Gastrocnemius medialis (tissue), 4 donors: ENCODE measurements at places on chromosomes 6 and 20. TPM values are rescaled to one million over a fixed set of nuclear protein-coding genes. Genes with fewer than 3 reads are reported as not detected.

RAB44 gene
- not detected for total RNA-seq

DNA sequence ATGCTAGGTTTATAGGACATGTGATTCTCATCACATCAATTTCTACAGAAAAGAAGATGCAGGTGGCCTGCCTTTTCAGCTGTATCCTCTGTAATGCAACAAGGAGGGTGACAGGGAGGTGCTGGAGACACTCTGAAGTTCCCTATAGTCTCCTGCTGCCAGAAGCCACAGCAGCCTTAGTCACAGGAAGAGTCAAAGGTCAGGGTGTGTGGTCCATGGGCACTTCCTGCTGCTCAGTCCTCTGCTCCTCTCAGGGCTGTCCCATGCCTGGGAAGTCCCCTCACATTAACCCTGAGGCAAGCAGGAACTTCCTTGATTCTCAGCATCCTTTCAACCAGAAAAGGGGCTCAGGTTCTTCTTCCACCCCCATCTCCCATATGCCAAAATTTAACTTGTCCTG is 144.8 kb upstream of the FOXA2 start:
- no peaks in the 10 kb centered on the region for H3K27me3 ChIP-seq
- H3K4me3 ChIP-seq: no peak overlapping the region
- H3K27ac ChIP-seq: no peak overlapping the region

DNA sequence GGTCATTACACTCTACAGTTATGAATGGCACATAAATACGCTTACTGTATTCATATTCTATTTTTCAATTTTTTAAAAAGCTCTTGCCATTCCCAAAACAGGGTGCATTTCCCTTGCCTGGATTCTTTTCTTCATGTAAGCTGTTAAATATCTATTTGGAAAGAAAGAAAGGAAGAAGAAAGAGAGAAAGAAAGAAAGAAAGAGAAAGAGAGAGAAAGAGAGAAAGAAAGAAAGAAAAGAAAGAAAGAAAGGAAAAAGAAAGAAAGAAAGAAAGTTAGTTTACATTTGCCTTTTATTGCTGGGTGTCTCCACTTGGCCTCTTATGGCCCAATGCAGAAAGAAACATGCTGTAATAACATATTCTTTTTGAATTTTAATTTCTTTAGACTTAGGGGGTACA is 165.9 kb upstream of the ATXN1 start:
- H3K27me3 ChIP-seq: no peaks in the 10 kb centered on the region
- DNase-seq: no peak
- H3K4me1 ChIP-seq: no peaks in the 10 kb centered on the region
- no peak overlapping the region for H3K4me3 ChIP-seq
- no peaks in the 10 kb centered on the region for H3K36me3 ChIP-seq

- H3K4me3 ChIP-seq: no peak overlapping the region
- H3K36me3 ChIP-seq: no peaks in the 10 kb centered on the region
- DNase-seq: no peak
Measured at GRCh38 chr6:73724389-73724788, 28.4 kb downstream of the CD109 start.

CLDN20 gene
- total RNA-seq: not detected

CHRNA4 gene
- not detected for total RNA-seq

DNA sequence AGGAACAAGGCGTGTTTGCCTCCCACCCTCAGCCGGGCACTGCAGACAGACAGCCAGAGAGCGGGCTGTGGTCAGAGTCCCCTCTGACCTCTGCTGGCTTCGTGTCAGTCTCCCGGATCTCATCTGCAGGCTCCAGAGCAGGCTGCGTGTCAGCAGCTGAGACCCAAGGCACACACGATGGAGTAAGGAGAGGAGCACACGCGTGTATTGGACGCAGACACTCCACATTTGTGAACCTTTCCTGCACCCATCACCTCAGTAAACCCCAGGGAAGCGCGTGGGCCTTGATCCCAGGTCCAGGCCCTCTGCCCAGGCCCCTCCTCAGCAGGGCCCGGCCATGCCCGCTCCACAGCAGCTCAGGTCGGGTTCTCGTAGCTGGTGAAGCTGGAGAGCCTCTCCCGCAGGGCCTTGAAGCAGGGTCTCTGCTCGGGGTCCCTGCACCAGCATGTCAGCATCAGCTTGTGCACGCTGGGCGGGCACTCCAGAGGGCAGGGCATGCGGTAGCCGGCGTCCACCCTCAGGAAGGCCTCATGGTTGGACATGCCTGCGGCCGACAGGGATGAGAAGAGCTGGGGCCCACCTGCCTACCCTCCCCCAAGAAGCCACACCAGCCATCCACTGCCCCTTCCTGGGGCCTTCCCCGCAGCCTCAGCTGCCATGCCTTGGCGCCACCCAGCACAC is 7.9 kb downstream of the PTK6 start:
- H3K36me3 ChIP-seq: no peaks in the 10 kb centered on the region
- no peak for DNase-seq
- no peaks in the 10 kb centered on the region for H3K4me1 ChIP-seq
- H3K27me3 ChIP-seq: peaks cover 32% of the 10 kb centered on the region
- H3K27ac ChIP-seq: no peak overlapping the region

- no peaks in the 10 kb centered on the region for H3K4me1 ChIP-seq
- H3K36me3 ChIP-seq: no peaks in the 10 kb centered on the region
- H3K27ac ChIP-seq: no peak overlapping the region
- DNase-seq: no peak
- H3K4me3 ChIP-seq: no peak overlapping the region
Measured at GRCh38 chr6:45655745-45656476, 278.2 kb upstream of the SUPT3H start.

DNA sequence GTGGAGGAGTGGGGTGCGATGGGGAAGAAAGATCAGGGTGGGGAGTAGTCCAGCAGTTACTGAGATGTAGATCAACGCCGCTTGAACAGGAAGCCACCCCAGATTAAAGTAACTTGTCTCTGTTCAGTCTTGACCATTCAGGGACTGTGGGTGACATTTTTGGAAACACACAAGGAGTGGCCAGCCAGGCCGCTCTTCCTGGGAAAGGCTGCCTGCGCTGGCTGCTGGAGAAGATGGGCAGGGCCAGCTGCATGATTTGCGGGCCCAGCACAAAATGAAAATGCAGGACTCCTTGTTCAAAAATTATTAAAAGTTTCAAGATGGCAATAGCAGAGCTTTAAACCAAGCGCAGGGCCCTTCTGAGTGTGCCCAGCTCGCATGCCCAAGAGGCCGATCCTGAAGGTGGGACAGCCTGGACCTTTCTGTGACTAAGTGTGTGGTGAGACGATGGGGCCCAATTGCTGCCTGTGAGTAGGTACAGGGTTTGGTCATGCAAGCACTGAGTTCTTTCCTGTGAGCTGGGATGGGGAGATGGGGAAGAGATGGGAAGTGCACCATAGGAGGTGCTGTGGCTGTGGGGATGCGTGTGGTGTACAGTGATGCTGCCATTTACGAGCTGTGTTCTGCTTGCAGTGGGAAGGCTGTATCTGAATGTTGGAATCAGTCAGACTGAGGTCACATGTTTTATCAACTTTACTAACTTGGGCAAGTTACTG is 51.3 kb downstream of the DAAM2 start:
- peaks cover 21% of the 10 kb centered on the region for H3K4me1 ChIP-seq
- H3K27me3 ChIP-seq: no peaks in the 10 kb centered on the region
- H3K36me3 ChIP-seq: no peaks in the 10 kb centered on the region
- peak overlapping the region; percentile 88 for H3K27ac ChIP-seq

DNA sequence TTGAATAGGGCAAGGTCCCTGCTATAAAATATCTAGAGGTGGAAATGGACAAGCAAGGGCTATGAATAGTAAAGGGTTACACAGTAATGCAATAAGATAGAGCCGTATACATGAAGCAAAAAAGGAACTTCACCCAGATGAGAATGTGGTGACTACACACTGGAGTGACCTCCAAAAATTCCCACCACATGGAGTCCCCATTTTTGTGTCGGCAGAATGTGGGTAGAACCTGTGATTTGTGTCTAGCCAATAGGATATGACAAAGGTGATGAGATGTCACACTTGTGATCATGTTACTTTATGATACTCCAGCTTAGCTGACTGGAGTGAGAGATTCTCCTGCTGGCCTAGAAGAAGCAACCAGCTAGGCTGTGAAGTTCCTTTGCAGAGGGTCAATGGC is 96.8 kb downstream of the SYNE1 start:
- H3K36me3 ChIP-seq: no peaks in the 10 kb centered on the region
- DNase-seq: no peak
- H3K4me3 ChIP-seq: no peak overlapping the region
- H3K27ac ChIP-seq: no peak overlapping the region

DNA sequence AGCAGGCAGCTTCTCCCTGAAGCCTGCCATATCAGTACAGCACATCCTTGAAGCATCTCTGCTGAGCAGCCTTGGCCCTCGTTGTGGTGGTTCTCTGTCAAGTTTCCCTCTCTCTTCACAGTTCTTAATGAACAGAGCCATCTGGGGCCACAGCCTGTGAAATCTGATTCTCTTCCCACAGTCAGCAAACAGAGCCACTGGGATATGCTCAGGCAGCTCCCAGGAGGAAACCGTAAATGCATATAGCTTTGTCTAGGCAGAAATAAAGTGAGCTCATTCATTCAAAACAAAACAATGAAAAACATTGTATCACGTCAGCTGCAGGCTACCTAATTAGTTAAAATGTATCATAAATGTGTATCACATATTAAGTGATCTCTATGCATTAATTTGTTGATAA is 80.3 kb downstream of the TBC1D7 start:
- DNase-seq: no peak
- no peaks in the 10 kb centered on the region for H3K4me1 ChIP-seq
- no peaks in the 10 kb centered on the region for H3K36me3 ChIP-seq
- H3K27ac ChIP-seq: no peak overlapping the region
- no peaks in the 10 kb centered on the region for H3K27me3 ChIP-seq

GRCh38 chr6:67888886-67889681 is 746.0 kb upstream of the ADGRB3 start:
- H3K4me1 ChIP-seq: no peaks in the 10 kb centered on the region
- no peaks in the 10 kb centered on the region for H3K36me3 ChIP-seq
- no peak overlapping the region for H3K4me3 ChIP-seq
- DNase-seq: no peak
- H3K27ac ChIP-seq: no peak overlapping the region

- H3K4me1 ChIP-seq: no peaks in the 10 kb centered on the region
- H3K27me3 ChIP-seq: no peaks in the 10 kb centered on the region
Measured at GRCh38 chr6:110756817-110757216, 58.5 kb downstream of the CDK19 start.

DNA sequence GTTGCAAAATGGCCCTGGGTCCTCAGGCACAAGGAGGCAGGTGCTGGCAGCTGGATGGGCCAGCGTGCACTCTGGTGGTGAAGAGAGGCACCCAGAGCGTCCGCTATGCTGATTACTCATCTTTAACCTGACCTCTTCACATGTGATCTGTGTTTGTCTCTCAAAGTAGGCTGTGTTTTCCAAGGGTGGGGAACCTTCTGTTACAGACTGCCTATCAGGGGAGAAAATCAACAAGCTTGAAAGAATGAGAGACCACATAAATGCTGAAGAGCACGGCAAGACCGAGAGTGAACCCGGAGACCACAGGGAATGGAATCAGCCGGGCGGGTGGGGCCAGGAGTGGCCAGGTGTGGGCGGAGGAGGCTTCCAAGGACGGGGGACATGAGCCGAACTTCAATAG is 16.2 kb downstream of the BNIP5 start:
- no peak overlapping the region for H3K27ac ChIP-seq
- no peak overlapping the region for H3K4me3 ChIP-seq
- H3K27me3 ChIP-seq: no peaks in the 10 kb centered on the region
- no peaks in the 10 kb centered on the region for H3K36me3 ChIP-seq

DNA sequence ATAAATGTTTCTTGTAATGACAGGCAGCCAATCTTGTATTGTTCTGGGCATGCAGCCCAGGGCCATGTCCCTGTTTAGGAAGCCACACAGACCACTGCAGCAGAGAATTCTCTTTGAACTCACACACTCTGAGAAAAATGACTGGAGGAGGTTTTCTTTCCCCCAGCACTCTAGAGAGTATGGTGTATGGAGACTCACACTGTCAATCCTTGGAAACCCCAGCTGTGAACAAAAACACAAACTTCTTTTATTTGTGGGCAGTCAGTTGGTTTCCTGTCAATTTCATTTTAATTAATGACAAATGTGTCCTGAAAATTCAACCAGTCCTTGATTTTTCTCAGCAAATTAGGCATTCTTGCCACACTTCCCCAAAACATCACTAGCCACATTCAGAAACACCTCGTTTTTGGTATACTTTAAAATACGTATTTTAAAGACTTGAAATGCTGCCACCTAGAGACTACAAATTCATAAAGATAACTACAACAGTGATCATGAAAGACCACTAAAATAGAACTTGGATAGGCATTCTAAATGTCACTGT is 52.9 kb upstream of the UFL1 start:
- DNase-seq: no peak
- no peak overlapping the region for H3K27ac ChIP-seq
- H3K4me3 ChIP-seq: no peak overlapping the region
- H3K4me1 ChIP-seq: no peaks in the 10 kb centered on the region
- H3K27me3 ChIP-seq: no peaks in the 10 kb centered on the region

DNA sequence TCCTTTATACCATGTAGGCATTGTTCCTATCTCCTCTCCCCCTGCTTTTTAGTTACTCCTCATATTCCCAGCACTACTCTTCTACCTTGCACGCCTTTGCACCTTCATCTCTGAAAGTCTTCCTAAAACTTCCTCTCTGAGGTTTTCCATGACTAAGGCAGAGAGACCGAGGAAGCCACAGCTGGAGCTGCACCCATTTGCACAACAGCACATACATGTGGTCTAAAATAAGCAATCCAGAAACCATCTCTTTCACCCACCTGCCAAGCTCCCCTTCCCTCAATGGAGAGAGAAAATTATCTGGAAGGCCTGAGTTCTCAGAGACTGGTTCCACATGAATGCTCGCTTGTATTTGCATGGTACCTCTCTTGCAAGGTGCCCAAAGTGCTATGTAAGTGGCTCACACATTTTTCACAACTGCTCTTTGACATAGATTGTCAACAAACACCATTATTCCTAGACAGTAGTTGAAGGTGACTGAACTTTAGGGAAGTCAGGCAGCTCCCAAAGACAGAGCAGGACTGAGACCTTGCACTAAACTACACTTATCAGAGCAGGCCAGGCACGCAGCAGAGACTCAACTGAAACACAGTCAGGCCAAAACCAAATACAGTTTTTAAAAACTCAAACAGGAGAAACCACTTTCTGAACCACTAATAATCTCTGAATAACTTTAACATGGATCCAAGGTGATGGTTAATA is 313.2 kb downstream of the TFAP2A start:
- no peak overlapping the region for H3K4me3 ChIP-seq
- no peak for DNase-seq
- no peaks in the 10 kb centered on the region for H3K36me3 ChIP-seq
- no peak overlapping the region for H3K27ac ChIP-seq
- H3K4me1 ChIP-seq: no peaks in the 10 kb centered on the region

MCCD1 gene
- total RNA-seq: not detected

ZFP57 gene
- total RNA-seq: not detected

GRCh38 chr20:53907968-53908751 is 162.2 kb downstream of the BCAS1 start:
- no peak overlapping the region for H3K27ac ChIP-seq
- H3K4me1 ChIP-seq: no peaks in the 10 kb centered on the region
- no peaks in the 10 kb centered on the region for H3K36me3 ChIP-seq
- H3K27me3 ChIP-seq: no peaks in the 10 kb centered on the region
- no peak for DNase-seq
- H3K4me3 ChIP-seq: no peak overlapping the region
